ENCODE measurements at places on chromosomes 7 and 10. TPM values are rescaled to one million over a fixed set of nuclear protein-coding genes. Genes with fewer than 3 reads are reported as not detected.

The SFTPA1 gene
- not detected for total RNA-seq

The ZNF425 gene
- total RNA-seq, result 0.87 TPM

The SP4 gene
- total RNA-seq, result 35.9 TPM

The PDK4 gene
- 0.20 TPM for total RNA-seq

The SCRN1 gene
- 5.7 TPM for total RNA-seq

The CNPY1 gene
- not detected for total RNA-seq

The DKK1 gene
- not detected for total RNA-seq

GRCh38 chr7:44695756-44696155 lies 52.9 kb upstream of the ZMIZ2 start:
- no peak for DNase-seq

DNA sequence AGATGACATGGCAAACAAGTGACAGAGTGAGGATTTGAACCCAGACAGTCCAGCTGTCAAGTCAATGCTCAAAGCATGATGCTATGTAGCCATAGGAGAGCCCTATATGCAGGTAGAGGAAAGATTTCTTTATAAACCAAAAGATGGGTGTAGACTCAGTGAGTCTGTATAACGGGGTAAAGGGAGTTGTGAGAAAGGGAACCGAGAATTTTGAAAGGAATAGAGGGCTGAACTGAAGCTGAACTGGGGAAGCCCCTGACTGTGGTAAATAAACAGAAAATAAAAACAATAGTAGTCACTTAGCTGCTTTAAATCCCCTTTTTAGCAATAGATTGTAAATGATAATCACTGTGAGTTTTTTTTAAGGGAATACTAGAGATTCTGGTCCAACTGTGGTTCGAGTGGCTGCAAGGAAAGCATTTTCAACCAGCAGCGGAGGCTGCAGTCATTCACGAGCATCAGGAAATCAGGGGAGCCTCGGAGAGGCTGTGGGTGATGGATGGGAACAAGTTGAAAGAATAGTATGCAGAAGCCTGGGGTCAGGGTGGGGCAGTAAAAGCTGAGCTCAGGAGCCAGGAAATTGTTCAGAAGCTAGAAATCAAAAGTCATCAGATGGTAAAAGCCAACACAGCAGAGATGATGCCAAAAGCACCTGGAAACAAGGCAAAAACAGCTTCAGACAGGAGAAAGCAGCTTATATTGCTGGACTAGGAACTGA lies 393.5 kb downstream of the GFRA1 start:
- no peak for DNase-seq

GRCh38 chr10:4070921-4071660 lies 286.1 kb upstream of the KLF6 start:
- no peak for DNase-seq

GRCh38 chr10:72622271-72622670 lies 3.6 kb downstream of the MICU1 start:
- no peak for DNase-seq

GRCh38 chr7:45915606-45916005 lies 5.5 kb downstream of the IGFBP3 start:
- DNase-seq, result no peak

- DNase-seq, result no peak
Observed at GRCh38 chr7:133794479-133794878, 332.7 kb upstream of the LRGUK start.

DNA sequence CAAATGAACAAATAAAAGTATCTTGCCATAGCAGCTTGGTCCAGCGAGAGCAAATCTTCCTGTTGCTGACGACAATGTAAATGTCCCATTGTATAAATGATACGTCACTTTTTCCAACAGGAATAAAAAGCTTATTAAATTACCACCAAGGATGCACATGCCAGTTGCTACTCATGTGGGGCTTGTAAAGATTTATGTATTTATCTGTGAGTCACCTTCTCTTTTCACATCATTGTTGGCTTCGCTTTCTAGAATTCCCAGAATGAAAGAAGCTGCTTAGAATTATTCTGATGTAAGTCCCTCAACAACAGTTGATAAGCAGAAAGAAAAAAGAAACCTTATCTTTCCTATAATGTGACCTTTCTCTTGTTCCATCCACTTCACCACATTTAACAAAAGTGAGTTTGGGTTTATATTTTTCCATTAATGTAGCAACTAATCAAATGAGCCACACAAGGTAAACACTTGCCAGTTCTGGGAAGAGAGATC lies 22.4 kb downstream of the DNAJC12 start:
- DNase-seq, result no peak

DNA sequence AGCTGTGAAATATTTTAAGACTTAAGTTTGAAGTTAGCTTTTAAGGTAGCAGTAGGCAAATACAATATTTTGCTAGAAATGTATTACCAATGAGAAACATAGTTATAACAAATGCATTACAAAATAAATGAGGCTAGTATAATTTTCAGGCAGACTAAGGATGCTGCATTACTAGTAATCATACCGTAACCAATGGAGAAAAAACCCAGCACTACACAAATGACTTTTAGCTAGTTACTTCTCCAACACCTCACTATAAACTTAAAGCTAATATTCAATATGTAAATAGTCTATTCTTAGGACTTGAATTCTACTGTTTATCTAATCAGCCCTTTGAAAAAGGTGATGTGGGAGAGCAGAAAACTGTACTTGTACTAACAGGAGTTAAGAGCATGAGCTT lies 285.3 kb upstream of the KLF14 start:
- no peak for DNase-seq

GRCh38 chr7:123432601-123433000 lies 101.8 kb downstream of the IQUB start:
- DNase-seq, result no peak

GRCh38 chr10:124740369-124741280 lies 3.6 kb downstream of the FAM53B start:
- DNase-seq, result no peak

GRCh38 chr7:118836933-118837332 lies 612.4 kb downstream of the ANKRD7 start:
- DNase-seq, result no peak

GRCh38 chr7:36851382-36851781 lies 127.1 kb upstream of the AOAH start:
- DNase-seq, result no peak

DNA sequence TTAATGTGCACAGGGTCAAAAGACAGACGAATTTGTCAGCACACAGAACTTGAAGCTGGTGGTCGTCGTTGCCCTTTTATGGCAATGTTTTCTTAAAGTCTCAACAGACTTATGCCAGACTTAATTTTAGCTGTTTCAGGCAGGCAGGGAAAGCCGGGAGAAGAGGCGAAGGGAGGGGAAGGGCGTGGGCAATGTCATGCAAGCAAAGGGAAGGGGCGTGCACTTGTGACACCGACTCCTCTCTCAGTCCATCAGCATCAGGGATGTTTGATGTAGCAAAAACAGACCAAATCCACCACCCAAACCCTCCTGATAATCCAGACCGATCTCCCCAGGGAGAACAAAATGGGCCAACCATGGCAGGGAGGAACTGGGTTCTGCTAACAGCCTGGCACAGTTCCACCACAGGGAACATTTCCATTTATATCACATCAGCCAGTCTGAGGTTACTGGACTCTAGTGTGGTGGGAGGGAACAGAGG lies 118.1 kb upstream of the RHEB start:
- no peak for DNase-seq

GRCh38 chr10:76430061-76430645 lies 998.7 kb downstream of the LRMDA start:
- no peak for DNase-seq

- no peak for DNase-seq
Observed at GRCh38 chr10:63605197-63605967, 84.2 kb downstream of the REEP3 start.

DNA sequence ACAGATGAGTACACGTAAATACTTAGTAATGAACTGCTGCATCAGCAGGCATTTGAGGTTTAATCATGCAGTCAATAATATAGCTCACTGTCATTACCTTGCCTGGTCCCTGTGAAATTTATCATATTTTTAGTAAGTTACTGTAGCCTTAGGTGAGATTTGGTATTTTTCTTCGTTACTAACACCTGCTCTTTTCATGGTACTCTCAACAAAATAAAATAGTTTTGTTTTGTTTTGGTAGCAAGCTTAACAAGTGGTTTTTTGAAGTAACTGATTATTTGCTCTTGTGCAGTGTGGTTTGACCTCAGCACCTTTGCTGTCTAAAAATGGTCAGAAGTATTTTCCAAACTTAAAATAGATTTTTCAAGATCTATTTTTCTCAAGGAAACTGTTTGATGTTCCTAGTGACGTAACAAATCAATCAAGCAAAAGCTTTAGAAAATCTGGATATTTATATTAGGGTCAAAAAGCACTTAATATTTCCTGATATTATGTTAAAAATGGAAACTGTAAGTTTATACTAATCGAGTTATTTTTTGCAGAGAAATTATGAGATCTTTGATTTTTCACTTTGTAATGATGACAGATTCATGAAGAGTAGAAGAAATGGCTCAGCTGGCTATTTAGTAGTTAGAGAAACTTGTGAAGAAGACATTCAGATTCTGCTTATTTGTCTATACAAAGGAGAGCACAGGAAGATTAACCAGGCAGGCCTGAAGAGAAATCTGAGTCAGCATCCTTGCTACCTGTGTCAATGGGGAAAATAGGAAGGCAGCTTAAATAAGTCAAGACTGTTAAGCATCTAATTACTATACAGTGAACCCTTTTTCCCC lies 21.0 kb upstream of the RPA3 start:
- no peak for DNase-seq

DNA sequence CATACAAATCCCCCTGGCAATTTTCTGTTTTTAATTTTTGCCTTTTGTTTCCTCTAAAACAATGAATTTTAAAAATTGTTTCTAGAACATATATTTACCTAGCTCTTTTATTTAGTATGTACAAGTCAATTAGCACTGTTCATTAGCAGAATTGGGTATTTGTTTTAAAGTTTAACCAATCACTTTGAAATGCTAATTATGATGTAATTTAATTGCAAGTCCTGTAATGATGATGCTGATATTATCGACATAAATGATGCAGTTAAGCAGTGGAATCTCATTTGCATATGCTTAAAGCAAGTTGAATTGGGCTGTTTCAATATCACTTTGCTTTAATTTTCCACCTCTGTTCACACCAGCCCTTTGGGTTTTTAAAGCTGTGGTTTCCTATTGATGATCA lies 2.7 kb downstream of the FOXP2 start:
- DNase-seq, result no peak

- DNase-seq, result no peak
Observed at GRCh38 chr7:24971333-24972165, 8.4 kb downstream of the OSBPL3 start.

DNA sequence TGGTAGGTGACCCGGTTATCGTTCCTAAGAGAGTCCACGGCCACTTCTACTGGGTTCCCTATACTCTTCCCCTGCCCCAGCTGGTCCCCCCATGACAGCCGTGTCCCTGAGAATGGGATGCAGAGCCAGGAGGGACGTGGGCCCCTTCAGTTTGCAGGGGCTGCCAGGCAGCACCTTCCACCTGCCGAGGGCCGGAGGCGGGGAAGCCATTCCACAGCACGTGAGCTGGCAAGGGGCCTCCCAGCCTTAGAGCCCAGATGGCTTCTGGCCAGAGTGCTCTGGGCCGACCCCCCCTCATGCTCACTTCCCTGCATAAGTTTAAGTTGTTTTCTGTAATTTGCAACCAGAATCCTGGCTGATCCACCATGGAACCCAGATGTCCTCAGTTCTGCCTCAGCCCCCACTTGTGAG lies 39.0 kb downstream of the DIP2C start:
- no peak for DNase-seq

DNA sequence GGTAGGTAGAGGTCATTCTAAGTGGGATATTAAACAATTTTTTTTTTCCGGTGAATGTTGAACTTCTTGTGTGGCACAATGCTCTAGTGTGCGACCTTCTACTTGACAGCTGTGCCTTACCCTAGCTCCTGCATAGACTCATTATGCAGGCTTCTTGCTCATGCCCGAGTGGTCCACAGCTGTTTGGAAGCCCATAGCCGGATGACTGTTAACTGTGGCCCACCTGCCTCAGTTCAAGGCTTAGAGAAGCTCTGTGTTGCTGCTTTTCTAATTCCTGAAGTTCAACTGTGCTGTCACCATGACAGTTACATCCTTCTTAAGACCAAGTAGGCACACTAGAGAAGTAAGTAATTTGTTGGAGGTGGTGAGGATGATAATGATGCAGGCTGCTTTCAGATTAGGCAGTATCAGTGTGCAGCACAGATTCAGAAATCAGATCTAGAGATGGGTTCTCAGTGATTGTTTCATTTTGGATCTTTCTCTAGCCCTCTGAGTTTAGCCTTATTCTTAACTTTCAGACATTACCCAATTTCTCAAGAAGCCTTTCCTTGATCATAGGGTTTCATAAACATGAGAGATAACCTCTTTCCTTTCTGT lies 278.4 kb downstream of the PHF14 start:
- no peak for DNase-seq

DNA sequence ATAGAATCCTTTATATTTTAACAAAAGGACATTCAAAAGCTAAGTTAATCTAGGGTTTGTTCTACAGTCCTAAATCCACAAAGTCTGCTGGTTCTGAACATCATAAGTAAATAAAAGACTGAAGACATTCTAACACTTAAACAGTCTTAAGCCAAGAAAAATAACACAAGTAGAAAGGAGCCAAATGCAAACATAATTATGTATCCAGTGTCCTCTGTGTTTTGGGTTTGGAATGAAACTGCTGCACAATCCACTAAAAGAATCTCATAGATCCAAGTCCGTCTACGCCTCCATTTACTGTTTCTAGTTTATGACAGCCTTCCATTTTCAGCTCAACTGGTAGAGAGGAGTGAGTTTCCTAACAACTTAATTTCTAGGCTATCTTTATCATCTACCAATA lies 623.6 kb upstream of the FZD8 start:
- DNase-seq, result no peak

DNA sequence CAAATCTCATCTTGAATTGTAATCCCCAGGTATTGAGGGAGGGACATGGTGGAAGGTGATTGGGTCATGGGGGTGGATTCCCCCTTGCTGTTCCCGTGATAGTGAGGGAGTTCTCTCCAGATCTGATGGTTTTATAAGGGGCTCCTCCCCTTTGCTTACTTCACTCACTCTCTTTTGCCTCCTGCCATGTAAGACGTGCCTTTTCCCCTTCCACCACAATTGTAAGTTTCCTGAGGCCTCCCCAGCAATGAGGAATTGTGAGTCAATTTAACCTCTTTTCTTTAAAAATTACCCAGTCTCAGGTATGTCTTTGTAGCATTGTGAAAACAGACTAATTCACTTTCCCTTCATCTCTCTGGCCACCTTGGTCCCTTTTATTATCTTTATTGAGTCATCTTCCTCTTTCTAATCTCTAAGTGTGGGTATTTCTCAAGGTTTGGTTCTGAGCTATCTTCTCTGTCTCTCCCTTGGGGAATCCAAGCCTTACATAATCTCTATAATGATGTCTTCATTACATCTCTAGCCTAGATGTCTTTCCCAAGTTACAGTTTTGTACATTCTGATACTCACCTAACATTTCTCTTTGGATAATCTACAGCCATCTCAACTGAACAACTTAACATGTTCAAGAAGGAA lies 99.1 kb upstream of the JCAD start:
- DNase-seq, result no peak

GRCh38 chr7:31058122-31058521 lies 6.0 kb downstream of the ADCYAP1R1 start:
- DNase-seq, result no peak

Data from T-helper 17 cell (primary cell).